ENCODE measurements at places on chromosomes 6 and 20.

GRCh38 chr6:166005944-166006899 is 161.4 kb downstream of the TBXT start:
- DNase-seq, result no peak

GRCh38 chr6:99512033-99512432 is 3.2 kb downstream of the USP45 start:
- DNase-seq, result no peak

GRCh38 chr6:124968401-124968800 is 6.2 kb downstream of the RNF217 start:
- DNase-seq, result no peak

GRCh38 chr20:25863536-25864325 is 167.1 kb upstream of the ZNF337 start:
- DNase-seq, result no peak

GRCh38 chr6:92354270-92354829 is 1065.0 kb downstream of the EPHA7 start:
- DNase-seq, result no peak

DNA sequence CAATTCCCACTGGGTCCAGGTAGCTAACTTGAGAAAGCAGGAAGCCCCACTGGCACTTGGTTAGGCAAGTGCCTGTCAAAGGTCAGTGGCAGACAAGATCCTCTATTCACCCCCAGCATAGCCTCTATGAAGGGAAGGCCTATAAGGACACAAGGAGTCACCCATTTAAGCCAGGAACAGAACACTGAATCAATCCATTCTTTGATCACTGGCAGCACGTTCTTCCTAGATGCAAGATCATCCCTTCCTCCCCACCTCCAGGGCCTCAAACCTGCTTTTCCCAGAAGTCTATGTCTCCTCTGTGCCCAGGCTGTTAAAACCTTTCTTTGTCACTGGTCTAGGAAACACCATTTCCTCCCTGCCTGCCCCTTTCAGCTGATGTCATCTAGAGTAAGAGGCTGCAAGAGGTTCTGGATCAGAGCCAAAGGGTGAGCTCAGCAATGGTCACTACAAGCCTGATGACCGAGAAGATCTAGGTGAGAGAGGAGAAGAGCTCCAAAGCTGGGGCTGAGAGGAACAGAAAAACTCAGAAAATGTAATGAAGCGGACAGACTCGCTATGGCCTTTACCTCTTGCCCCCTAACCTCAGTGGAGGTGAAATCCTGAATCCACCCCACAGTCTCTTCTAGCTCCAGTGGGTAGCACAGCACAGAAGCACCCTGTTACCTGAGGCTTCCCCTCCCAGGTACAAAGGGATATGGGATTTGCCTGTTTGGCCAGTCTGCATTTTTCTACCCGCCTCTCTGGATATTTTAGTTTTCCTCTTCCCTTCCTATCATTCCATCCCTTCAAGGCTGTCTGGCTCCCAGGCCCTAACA is 1.8 kb downstream of the GTPBP2 start:
- no peak for DNase-seq
